ENCODE measurements at places on chromosomes 12 and 14.
A peak's percentile ranks its signal among the peaks of the same experiment; 100 is the strongest.

DNA sequence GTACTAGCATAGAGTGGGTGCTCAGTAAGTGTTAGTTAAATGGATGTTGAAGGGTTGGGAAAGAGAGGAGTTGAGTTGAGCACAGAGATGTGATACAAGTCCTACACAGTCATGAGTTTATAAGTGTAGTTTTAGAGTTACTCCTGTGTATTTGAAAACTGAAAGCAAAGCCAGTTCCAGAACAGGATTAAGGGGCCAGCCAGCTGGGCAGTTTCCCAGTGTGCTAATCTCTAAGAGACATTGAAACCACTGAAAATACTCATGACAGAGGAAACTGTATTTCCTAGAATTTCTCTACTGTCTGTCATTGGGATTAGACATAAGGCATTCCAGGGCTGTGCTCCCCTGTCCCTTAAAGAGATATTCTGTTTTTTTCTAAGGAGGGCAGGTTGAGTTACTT lies 101.0 kb downstream of the DERA start:
- peak; percentile 28 for DNase-seq

GRCh38 chr14:77120771-77121743 lies 20.5 kb downstream of the ZDHHC22 start:
- no peak for DNase-seq

DNA sequence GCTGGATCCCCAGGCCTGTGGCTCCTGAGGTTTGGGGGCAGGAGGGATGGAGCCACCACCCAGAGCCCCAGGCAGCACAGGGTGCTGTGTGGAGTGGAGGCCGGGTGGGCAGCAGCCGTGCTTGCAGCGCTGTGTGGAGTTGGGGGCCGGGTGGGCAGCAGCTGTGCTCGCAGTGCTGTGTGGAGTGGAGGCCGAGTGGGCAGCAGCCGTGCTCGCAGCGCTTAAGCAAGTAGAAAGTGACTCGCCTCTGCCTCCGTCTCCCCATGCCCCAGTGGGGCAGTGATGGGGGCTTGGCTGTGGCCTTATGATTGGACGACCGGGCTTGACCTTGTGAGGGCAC lies 10.3 kb downstream of the CEP170B start:
- DNase-seq, result no peak

DNA sequence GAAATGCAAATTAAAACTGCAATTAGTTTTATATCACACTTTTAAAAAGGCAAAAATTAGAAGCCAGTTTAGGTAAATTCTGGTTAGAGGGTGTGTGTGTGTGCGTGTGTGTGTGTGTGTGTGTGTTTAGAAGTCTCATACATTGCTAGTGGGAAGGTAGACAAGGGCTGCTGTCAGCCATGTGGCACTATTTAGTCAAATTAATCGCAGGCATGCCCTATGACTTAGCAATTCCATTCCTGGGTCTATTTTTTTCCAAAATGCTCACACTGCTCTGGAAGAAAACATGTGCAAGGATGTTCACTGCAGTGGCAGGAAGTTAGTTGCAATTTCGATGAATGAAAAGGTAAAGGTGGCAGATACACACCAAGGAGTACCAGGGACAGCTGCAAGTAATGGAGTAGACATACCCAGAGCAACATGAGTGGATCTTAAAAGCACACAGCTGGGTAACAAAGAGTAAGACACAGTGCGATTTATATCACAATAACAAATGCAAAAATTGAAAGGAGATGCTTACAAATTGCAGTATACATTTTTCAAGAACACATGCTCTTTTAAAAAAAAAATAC lies 11.6 kb downstream of the CAPZA3 start:
- DNase-seq, result no peak

DNA sequence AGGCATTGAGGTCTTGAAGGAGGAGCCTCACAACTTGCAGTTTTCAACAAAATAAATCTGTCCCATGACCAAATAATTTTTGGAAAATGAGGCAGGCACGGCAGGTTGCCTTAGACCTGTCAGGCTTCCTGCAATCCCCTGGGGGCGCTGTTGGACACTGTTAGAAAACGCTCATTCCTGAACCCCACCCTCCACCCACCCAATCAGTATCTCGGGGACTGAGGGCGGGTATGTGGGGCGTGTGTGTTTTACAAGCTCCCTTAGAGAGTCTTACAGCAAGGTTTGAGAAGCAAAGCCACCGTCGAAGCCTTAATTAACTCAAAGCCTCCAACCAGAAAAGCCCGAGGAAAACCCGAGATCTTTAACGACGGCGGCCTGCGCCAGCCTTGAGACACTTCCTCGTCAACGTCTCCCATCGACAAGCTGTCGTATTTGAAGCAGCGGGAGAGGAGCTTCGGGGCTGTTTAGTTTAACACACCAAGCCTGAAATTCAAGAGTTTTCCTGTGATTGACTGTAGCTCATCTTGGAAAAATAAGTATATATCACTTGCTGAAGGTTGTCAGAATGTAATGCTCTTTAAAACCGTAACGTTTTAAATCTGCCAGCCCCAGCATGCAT lies 123.0 kb downstream of the GLT1D1 start:
- DNase-seq, result no peak

DNA sequence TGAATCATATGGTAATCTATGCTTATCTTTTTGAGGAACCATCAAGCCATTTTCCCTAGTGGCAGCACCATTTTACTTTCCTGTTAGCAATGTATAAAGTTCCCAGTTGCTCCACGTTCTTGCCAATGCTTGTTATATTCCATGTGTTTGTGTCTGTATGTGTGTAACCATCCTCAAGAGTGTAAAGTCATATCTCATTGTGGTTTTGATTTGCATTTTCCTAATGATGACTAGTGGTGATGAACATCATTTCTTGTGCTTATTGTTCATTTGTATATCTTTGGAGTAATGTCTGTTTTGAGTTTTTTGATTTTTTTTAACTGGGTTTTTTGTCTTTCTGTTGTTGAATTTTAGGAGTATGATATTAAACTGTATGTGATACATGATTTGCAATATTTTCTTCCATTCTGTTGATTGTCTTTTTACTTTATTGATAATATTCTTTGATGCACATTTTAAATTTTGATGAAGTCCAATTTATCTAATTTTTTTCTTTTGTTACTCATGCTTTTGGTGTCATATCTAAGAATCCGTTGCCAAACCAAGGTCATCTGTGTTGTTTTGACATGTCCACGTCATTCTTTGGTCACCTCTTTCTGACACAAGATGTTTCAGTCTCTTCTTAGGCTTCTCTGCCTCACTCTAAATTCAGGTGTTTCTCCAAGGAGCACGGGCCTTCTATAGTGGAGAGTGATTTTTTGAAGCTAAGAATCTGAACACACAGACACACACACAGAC lies 36.1 kb downstream of the PPHLN1 start:
- no peak for DNase-seq

GRCh38 chr14:50607181-50607580 lies 47.2 kb downstream of the ATL1 start:
- no peak for DNase-seq

- DNase-seq, result no peak
Measured at GRCh38 chr12:87112571-87113345, 856.6 kb upstream of the MGAT4C start.

- no peak for DNase-seq
Measured at GRCh38 chr12:1630827-1631591, 2.0 kb downstream of the WNT5B start.

Data from uterus (tissue), 4 donors.